ENCODE measurements at places on chromosomes 11 and 22. TPM values are rescaled to one million over a fixed set of nuclear protein-coding genes. Genes with fewer than 3 reads are reported as not detected.

Gene OLFML1
- polyA plus RNA-seq: not detected

Gene NTM
- polyA plus RNA-seq: not detected

Gene FERMT3
- 20.4 TPM for polyA plus RNA-seq

Gene KLHL35
- 0.41 TPM for polyA plus RNA-seq

Gene SIPA1
- 34.8 TPM for polyA plus RNA-seq

Gene BEST1
- 9.6 TPM for polyA plus RNA-seq

Data from sigmoid colon (tissue), 7 donors.